HFFc6 (cell line): ENCODE measurements at places on chromosomes 4 and X. TPM values are rescaled to one million over a fixed set of nuclear protein-coding genes. Genes with fewer than 3 reads are reported as not detected.

- no peak for DNase-seq
Observed at GRCh38 chr4:46890056-46890455, 19.0 kb downstream of the COX7B2 start.

- DNase-seq: no peak
Observed at GRCh38 chr4:148071009-148071408, 339.1 kb downstream of the ARHGAP10 start.

- DNase-seq: no peak
Observed at GRCh38 chr4:159722918-159723317, 620.0 kb downstream of the RAPGEF2 start.

DNA sequence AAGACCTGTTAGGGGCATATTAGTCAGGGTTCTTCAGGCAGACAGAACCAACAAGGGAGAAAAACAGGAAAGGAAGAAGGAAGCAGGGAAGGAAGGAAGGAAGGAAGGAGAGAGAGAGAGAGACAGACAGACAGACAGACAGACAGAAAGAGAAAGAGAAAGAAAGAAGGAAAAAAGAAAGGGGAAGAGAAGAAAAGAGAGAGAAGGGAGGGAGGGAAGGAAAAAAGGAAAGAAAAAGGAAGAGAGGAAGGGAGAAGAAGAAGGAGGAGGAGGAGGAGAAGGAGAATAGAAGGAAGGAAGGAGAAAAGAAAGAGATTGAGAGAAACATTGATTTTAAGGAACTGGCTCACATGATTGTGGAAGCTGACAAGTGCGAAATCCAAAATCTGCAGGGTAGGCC is 89.0 kb downstream of the DHX15 start:
- DNase-seq: no peak

DNA sequence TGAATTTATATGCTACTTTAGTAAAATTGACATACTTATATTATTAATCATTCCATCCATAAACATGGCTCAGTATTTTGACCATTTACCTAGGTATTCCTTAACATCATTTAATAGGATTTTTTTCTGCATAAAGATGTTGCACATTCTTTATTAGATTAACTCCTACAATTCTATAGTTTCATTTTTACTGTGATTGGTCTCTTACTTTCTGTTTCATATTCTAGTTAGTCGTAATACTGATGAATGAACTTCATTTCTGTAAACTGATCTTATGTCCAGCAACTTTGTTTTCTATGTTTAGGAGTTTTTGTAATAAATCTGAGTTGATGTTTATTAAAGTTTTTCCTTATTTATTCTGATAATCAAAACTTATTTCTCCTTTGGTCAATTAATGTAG is 278.2 kb upstream of the CXXC4 start:
- DNase-seq: no peak

Gene DCAF8L2
- total RNA-seq: not detected in 3 replicates

Gene HSD17B13
- total RNA-seq: not detected in 3 replicates

Gene NIPAL1
- 0.47 to 0.76 TPM (median 0.60 TPM) in 3 replicates for total RNA-seq

DNA sequence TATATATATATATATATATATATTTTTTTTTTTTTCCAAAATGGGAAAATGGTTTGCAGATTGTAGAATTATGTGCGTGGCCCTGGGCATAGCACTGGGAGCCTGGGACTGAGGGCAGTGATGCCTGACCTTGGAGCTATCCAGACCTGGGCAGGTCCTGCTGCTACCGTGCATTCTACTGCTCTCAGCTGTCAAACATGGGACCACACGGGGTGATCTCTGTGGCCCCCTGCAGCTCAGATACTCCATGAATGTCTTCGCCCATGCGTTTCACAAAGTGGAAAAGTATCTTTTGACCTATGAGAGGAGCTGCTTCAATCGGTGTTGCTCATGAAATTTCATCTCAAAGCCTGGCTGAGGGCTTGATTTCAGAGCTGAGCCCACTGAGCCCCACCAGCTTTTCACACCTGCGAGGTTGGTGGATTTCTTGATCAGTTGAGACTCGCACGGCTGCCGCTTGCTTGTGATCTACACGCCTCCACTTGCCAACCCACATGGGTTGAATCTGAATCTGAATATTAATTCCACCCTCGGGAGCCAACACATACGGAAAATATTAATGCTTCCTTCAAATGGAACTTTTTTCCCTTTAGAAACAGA is 35.7 kb downstream of the ING2 start:
- DNase-seq: no peak

- DNase-seq: no peak
Observed at GRCh38 chrX:85243155-85243554, 424 bp downstream of the SATL1 start.

DNA sequence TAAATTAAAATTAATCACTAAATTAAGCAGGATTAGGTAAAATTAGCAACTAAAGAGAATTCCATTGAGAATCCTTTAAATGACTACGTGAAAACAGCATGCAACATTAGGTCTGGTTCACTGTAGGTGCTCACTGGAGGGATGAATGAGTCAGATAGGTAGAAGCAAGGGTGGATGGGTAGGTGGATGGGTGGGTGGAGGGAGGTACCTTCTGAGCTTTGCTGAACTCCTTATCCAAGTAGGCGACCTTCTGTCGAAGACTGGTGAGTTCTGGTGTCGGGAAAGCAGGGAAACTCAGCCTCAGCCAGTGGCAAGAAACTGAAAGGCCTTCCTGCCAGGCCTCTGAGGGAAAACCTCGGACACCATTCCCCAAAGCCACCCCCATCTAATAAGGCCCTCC is 3.0 kb downstream of the GRIPAP1 start:
- no peak for DNase-seq

DNA sequence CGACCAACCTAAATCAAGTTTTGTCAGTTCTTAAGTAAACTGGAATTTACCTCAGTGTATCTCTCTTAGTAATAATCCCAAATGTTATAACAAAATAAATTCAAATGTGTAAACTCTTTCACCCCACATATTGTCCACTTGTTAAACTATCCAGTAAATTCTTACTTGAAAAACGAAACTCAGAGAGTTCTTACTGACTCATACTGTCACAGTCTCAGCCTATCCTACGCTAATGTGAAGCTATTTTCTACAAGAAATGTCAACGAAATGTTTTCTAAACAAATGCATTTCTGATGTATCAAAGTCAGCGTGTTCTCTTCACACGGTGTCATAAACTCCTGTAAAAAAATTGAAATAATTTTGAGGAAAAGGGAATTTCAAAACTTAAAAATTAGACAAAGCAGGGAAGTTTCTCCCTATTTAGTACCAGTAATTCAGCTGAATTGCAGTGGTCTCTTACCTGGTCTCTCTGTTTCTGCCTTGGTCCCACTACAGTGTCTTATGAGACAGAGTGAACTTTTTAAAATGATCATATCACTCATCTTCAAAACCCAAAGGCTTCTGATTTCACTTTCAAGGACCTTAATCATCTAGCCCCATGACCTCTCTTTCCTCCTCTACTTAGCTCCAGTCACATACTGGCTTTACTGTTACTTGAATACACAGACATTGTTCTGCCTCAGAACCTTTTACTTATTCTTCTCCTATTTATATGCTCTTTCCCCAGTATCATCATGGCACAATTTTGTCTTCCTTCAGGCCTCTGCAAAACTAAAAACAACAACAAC is 63.3 kb downstream of the DCAF8L1 start:
- no peak for DNase-seq

Gene FAM184B
- 0.02 TPM in 1 of 3 replicates, not detected in the others for total RNA-seq

Gene IL13RA2
- 6.3 to 10.2 TPM (median 6.6 TPM) in 3 replicates for total RNA-seq

Gene RAB40AL
- total RNA-seq: not detected in 2 replicates

Gene SPON2
- 10.6 to 51.3 TPM (median 17.5 TPM) in 3 replicates for total RNA-seq
